ENCODE measurements at places on chromosomes 12 and 14.
A peak's percentile ranks its signal among the peaks of the same experiment; 100 is the strongest.

DNA sequence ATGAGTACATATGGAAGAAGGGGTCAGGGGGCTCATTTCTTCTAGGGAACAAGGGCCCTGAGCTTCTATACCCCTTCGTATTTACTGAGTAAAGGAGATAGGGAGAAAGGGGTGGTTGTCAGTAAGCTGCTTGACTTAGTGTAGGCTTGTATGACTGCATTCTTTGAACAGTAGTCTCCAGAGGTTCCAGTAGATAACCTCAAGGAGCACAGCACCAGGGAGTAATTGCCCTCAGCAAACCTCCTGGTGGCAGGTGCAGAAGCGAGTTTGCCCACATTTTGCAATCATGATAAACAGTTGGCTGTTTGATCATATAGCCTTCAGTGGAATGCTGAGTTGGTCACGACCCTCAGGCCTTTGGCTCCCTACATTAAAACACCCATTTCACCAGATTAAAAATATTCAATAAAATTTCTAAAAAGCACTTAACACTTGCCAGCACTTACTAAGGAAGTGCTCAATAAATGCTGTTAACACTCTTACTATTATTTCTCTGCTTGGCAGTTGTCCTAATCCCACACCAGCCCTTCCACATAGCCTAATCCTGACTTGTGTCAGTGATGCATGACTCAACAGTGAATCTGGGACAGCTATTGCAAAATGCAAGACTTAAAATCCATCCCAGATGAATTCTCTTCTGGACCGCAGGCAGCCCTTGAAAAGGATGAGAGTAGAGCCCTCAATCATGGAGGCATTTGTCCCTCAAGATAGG is 3.7 kb upstream of the DHRS4L2 start:
- no peak for DNase-seq

DNA sequence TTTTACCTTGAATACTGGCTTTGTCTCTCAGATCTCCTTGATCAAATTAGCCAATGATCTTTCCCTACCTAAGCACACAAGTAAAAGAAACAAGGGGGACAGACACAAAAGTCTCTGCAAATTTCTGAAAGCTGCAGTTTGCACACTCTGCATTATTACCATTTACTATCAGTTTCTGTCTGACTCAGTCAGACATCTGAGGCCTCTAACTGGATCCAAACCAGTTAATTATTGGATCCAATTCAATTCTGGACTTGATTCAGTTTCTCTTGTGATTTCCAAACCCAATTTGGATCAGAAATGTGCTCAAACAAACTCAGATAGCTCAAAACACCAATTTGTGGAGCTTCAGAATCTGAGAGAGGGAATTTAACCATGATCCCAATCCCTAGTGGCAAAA is 16.6 kb downstream of the SSTR1 start:
- DNase-seq: no peak

GRCh38 chr12:69431591-69432222 is 38.5 kb upstream of the FRS2 start:
- no peak for DNase-seq

DNA sequence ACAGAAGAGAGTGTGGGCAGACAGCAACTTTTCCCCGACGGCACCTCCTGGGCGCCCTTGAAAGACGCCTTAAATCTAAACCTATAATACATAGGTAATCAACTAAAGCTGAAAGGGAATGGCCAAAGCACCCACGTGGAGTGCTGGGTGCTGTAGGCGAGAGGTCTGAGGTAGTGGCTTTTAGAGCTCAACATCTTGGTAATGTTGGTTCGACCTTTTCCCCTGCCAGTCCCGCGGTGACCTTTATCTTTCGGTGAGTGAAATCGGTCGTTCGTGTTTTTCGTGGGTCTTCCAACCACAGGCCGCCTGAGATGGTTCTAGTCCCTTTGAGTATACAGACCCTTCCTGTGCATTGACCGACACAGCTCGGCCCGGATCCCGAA is 9.1 kb downstream of the OR6S1 start:
- DNase-seq: peak; percentile 26

- DNase-seq: peak; percentile 17
Observed at GRCh38 chr14:97185186-97185585, 388.0 kb downstream of the VRK1 start.

GRCh38 chr12:67107751-67108269 is 161.3 kb upstream of the CAND1 start:
- no peak for DNase-seq

- no peak for DNase-seq
Observed at GRCh38 chr12:66035288-66035966, 95.1 kb downstream of the LLPH start.

DNA sequence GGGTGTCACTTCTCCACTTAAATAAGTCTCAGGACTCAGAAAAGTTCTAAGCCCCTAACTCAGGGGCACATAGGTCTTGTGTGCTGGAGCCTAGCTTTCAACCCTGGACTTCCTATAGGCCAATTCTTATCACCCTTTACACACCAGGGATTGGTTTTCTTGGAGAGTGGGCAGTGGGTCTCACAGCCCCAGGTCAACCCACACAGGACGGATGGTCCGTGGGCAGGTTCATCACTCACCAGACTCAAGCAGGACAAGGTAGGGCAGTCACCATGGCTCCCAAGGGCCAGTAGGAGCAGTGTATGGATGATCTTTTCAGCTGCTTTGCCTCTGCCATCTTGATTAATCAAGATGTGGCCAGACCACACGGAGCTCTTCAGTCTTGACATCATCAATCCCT is 232.5 kb downstream of the SLC41A2 start:
- no peak for DNase-seq

DNA sequence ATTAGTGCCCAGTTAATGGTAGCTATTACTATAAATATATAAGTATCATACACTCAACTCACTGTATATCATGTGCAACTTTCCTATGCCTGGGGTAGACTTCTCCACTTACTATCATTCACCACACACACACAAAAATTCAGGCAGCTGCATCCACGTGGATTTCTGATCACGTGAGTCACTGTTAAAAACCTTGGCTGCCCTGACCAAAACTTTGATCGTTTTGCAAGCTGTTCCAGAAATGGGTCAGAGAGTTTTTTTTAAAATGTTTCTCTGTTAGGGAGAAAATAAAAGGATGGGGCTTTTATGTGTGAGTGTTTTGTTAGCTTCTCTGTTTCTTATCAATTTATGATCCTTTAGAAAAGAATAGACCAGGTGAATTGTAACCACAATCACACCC is 198.2 kb upstream of the CNOT2 start:
- no peak for DNase-seq

- no peak for DNase-seq
Observed at GRCh38 chr12:108690191-108690518, 41.2 kb downstream of the CORO1C start.

DNA sequence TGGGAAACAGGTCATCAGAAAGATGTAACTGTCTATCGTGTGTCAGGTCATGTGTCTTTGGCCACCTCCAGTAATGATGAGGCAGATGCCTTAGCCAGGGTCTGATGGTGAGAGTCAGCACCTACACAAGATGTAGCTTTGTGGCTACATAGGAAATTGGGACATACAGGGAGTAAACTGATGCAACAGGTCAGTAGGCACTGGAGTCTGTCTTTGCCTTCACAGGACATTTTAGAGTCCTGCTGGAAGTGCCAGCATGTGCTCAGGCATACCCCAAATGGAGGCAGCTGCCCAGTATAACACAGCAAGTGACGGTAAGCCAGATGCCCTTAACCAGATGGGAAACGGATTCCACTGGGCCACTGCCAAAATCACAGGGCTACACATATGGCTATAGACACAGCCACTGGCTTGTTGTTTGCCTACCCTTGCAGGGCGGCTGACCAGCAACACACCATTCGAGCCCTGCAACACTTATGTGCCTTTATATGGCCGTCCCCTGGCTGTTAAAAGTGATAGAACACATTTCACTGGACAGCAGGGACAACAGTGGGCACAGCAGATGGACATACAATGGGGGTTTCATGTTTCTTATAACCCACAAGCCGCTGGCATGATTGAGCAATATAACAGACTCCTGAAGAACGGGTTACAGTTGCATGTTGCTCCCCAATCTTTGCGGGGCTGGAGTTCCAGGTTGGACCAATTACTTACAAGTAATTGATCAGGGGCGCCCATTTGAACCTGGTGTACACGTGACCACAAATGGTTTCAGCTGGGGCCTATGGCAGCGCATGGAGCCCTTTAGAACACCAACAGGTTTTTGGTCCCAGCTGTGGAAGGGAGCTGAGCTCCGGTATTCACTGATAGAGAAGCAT is 12.9 kb upstream of the RNASE12 start:
- no peak for DNase-seq

GRCh38 chr12:52391618-52392002 is 6.2 kb upstream of the KRT84 start:
- no peak for DNase-seq

GRCh38 chr12:98373025-98373554 is 142.3 kb upstream of the TMPO start:
- peak; percentile 25 for DNase-seq

- DNase-seq: no peak
Observed at GRCh38 chr12:57151741-57152630, 4.6 kb upstream of the LRP1-AS start.

GRCh38 chr12:66296176-66296683 is 6.1 kb upstream of the HELB start:
- DNase-seq: no peak

DNA sequence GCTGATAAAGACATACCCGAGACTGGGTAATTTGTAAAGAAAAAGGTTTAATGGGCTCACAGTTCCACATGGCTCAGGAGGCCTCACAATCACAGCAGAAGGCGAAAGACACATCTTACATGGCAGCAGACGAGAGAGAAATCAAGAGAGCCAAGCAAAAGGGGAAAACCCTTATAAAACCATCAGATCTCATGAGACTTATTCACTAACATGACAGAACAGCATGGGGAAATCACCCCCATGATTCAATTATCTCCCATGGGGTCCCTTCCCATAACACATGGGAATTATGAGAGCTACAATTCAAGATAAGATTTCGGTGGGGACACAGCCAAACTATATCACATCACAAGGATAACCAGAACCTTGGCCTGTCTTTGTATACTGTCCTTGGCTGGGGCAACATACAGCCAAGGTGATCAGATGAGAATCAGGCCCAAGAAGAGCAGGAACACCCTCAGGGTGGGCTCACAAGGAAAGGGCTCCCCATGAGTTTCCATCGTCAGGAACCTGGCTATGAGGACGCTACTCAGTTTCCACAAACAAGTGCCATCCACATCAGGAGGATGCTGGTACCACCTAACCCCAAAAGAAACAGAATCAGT is 152.7 kb downstream of the FOXN3 start:
- no peak for DNase-seq

DNA sequence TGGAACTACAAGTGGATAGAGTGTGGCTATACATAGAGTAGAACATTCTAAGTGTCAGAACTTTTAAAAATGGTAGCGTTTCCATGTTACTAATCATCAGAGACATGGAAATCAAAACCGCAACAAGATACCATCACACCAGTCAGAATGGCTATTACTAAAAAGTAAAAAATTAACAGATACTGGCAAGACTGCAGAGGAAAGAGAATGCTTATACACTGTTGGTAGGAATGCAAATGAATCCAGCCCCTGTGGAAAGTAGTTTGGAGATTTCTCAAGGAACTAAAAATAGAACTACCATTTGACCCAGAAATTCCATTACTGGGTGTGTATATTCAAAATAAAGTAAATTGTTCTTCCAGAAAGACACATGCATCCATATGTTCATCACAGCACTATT is 518.6 kb downstream of the NELL2 start:
- no peak for DNase-seq

- peak; percentile 41 for DNase-seq
Observed at GRCh38 chr12:103880299-103881142, 39.5 kb upstream of the NT5DC3 start.

DNA sequence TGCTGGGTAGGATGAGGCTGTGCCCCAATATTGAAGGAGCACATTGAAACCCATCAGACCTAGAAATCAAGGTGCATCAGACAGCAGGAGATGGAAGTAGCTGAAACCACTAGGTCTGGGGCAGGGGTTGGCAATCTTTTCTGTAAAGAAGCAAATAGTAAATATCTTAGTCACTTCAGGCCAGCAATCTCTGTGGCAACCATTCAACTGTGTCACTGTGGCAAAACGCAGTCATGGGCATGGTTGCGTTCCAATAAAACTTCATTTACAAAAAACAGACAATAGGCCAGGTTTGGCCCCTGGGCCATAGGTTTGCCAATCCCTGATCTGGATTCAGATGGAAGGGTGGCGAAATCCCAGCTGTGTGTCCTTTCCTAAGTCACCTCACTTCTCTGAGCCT is 397.3 kb downstream of the MED13L start:
- DNase-seq: no peak

DNA sequence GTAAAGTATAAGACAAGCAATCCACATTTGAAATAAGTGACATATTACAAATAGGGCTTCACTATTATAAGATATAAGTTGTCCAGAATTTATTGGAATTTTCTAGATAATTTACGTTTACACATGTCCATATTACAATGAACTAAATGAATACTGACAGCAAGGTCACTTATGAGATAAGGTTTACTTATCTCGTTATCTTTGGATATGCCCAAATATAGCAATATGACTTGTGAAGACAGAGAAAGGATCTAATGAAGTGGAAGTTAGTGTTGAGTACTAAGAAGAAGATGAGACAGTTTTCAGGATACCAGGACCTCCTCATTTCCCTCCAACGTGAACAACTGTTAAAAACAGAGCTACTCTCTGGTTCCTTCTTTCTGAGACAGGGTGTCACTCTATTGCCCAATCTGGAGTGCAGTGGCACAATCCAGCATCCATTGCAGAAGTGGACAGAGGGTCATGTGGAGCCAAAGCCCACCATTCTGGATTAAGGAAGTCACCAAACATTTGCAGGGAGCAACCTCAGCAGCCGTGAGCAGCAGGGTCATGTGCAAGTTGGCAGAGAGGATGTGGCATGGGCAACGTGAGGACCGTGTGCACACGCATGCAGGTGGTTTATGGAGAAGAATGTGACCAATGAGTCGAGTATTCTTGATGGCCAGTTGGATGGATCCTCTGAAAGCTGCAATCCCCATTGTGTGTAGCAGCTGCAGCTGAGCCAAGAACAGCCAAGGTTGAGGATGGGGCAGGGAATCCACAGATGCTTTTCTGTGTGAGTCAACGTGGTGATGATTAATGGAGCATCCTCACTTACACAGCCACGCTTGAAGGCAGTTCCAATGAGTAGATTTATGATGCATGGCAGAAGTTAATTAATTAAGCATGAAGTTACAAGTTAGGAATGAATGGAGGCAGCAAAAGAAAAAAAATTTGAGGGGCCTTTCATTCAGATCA is 111.0 kb downstream of the BICD1 start:
- no peak for DNase-seq

- DNase-seq: peak; percentile 57
Observed at GRCh38 chr12:104643093-104643818, 186.5 kb downstream of the CHST11 start.

GRCh38 chr12:12724421-12725085 is 7.4 kb downstream of the CDKN1B start:
- DNase-seq: peak; percentile 43
